ENCODE measurements at places on chromosomes 5 and 9.

DNA sequence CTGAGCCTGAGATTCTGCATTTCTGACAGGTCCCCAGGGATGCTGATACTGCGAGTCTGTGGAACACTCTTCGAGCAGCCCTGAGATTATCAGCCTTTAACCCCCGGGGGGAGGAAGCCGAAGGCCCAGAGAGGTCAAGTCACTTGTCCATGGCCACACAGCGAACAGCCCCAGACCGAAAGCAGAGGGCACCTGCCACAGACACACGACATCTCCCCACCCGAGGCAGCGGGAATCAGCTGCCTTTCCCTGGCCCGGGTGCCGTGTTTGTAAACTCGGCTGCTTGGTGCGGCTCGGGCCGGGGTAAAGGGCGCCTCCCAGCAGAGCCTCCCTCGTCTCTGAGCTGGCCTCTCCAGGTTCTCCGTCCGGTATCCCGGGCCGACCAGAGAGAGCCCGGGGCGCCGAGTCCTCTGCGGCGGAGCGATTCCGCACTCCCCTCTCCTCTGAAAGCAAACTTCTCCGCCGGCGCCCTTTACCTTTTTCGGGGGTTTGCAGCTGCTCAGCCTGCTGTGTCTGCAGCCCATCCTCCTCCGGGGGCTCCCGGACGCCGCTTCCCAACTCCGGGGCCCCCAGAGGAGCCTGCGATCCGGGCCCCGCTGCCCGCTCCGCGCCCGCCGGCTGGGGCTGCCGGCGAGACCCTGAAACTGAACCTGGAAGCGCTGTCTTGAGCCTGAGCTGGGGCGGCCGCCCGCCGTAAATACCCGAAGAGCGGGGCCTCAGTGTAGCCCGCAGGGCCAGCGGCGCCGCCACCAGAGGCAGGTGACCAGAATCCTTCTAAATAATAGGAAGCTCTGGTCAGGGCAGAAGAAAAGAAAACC, at the start of gene CCDC69:
Gene CCDC69 (minus strand): TSS at position 646 of the 818 bp plus-strand sequence. CDS start 122 bp downstream, at position 524.
- DNase-seq = peak; percentile 90

- no peak for DNase-seq
Measured at GRCh38 chr5:57007344-57007743, 55.4 kb upstream of the MIER3 start.

DNA sequence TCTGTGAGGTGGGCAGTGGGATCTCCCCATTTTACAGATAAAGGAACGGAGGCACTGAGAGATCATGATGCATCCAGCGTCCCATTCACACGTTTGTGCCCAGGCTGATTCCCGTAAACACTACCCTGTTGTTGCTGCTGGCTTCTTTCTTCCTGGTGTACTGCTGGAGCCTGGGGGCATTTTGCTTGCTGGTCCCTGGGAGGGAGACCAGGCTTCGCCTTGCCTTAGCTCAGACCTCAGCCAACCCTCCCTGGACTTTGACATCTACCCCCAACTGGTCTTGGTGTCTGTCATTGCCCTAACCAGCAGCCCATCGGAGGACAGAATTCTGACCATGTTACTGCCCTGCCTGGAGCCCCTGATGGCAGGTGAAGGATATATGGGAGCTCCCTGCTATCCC, 82.4 kb downstream of the ZNF618 start:
- no peak for DNase-seq

- peak; percentile 86 for DNase-seq
Measured at GRCh38 chr9:113536483-113537228, 73.1 kb downstream of the RGS3 start.

DNA sequence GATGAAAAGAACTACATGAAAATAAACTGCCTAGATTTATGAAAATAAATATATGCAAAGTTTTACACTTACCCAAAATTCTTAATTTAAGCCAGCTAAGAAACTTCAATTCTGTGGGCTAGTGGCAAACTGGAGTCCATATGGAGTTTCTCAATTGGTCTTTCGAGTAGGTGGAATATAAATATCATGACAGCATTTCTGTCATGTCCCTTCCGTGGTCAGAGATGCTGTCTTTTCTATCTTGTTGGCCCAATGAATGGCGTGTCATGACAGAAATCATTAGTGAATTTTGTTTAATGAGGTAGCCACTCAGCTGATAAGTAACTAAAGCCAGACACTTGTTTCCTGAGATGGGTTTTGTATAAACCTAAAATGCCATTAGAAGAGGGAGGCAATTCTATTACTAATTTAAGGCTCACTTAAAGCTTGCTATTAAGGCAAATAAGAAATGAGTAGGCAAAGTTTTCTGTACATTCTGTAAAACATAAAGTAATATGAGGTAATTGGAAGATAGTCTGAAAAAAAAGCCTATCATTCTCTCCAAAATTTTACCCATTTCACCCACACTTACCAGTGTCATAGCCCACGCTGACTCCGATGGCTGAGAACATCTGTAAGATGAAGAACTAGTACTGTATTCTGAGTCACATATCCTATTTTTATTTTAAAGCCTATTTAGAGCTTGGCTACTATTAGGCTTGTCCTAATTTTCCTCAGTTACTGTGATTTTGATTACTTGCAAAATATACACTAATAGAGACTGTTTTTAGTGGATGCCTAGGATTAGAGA, 419.3 kb upstream of the MEF2C start:
- DNase-seq = no peak

DNA sequence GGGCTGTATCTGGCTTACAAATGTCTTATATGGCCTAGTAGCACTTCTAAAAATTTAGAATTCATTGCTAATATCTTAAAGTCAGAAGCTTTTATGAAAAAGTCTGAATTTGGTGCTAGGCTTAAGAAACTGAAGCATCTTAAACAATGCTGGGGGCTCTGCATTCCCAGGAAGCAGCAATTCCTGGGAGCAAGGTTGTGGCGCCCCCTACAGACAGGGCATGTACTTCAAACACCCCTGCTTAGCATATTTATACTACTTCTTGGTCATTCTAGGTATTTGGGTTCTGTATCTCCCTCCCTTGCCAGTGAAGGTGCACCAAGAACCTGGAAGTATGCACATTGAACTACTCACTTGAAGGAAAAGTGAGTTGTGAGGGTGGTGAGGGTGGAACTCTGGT, 64.6 kb upstream of the GRIA1 start:
- no peak for DNase-seq

- DNase-seq = peak; percentile 86
Measured at GRCh38 chr5:72611118-72611730, 104.0 kb upstream of the ZNF366 start.

- peak; percentile 58 for DNase-seq
Measured at GRCh38 chr5:180126716-180127681, 55.4 kb upstream of the RNF130 start.

DNA sequence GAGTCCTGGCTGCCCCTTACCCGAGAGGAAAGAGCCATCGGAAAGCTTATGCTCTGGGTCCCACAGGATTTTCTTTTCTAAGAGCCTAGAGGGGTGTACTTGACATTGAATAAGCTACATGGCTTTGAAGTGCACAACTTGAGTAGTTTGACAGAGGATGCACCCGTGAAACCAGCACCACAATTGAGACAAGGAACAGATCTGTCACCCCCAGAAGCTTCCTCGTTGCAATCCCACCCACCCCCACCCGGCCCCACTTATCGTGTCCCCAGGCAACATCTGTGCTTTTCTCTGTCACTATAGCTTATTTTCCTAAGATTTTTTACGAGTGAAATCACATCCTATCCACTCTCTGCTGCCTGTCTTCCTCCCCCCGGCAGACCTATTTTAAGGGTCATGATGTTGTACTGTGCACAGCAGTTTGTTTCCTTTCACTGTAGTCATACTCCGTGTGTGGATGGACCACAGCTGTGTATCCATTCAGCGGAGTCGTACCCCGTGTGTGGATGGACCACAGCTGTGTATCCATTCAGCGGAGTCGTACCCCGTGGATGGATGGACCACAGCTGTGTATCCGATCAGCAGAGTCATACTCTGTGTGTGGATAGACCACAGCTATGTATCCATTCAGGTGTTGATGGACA, 8.8 kb upstream of the FCN2 start:
- DNase-seq = peak; percentile 50

GRCh38 chr5:132498686-132499271, 8.2 kb upstream of the IRF1 start:
- DNase-seq = no peak

GRCh38 chr5:159510282-159510681, 180.0 kb upstream of the IL12B start:
- DNase-seq = peak; percentile 90

DNA sequence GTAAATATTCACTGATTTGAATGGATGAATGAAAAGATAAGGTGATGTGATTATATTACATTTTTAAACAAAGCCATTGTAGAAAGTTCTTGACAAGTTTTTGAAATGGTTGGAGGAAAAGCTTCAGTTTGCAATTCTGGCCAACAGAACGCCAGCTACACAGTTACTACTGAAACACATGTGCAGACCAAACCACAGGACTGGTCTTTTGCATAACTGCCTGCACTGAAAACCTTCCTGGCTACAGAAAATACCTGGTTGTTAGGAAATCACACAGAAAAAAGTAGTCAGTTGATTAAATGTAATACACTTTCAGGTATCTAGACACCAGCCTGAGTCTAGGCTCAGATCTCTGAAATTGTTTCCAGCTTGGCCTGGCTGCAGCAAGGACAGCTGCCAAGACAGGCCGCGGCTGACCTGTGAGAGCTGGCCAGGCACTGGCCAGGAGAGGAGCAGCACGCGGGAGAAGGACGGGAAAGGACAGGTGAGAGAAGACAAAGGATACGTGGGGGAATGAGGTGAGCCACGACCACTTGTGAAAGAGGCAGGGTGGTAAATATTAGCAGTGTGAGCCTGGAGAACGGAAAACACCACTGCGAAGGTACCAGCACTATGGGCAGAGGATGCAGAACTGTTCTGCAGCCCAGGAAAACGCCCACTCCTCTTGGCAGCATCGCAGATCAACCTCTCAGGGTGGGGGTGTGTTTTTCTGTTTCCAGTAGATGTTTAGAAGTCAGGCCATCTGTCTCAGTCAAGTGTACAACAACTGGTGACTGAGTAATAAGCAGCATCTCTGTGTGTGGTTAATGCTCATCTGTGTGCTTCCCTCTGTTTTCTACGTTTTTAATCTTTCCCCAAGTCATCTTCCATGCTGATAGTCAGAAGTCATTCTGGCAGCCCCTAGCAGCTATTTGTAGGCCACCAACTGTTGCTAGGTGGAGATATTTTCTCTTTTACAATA, 137.4 kb downstream of the SCAMP1 start:
- peak; percentile 62 for DNase-seq

- no peak for DNase-seq
Measured at GRCh38 chr5:35656721-35657120, 39.1 kb downstream of the SPEF2 start.

GRCh38 chr9:93975262-93975661, 20.1 kb upstream of the BARX1 start:
- no peak for DNase-seq

DNA sequence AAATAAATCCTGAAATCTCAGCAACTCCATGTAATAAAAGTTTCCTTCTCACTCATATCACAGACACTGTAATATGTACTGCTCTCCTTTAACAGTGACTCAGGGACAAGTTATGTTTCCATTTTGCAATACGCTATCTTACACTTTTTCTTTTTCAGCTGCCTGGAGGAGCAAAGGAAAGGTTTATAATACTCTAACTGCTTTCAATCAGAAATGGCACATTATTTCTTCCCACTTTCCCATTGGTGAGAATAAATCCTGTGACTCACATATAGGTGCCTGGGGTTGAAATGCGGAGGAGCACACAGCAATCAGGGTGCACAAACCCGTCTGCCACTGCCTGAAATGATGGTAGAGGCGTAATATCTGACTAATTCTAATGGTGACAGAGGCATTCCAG, 186.6 kb downstream of the HINT1 start:
- DNase-seq = no peak

DNA sequence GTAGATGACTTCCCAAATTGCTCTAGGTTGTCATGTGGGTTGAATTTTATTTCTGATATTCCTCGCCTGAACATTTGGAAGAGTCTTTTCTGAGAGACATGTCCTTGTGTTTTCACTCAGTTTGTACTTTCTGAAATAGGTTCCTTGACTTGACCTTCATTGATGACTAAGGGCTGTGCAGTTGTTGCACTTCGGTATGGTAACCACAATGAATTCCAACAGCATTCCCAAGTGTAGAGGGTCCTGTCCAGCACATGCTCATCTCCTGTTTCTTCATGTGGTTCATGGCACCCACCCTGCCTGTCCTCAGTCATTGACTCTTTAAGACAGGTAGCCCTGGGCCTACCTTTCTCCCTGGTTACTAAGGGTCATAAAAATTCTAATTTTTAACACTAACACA, 527.8 kb downstream of the MTRR start:
- no peak for DNase-seq
